ENCODE measurements at places on chromosomes 1 and 21.

DNA sequence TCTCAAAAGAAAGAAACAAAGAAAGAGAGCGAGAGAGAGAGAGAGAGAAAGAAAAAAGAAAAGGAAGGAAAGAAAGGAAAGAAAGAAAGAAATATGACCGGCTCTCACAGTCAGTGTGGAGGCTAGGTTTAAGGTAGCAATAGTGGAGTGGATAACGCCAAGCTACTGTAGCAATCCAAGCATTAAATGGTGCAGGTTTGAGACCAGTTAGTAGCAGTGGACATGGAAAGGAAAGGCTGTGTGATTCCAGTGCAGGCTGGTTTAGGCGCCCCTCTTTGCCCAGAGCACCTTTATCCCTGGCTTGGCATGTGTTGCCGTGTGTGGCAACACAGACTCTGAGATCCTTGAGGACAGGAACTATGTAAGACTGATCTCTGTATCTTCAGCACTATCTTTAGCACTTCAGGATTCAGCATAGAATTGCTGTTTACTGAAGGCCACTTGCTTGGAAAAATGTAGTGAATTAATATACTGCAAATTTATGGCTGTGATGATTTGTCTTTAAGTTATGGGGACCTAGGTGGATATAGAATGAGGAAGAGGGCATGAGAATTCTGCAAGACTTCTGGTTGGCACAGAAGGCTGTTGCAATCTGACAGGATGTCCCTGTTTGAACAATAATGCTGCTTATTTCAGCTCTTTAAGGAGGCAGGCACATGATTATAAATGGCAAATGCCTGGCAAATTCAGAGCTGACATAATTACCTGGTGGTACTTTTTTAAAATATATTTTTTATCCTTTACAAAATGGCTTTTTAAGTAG, 10.8 kb upstream of the OSBPL9 start:
- DNase-seq: no peak

DNA sequence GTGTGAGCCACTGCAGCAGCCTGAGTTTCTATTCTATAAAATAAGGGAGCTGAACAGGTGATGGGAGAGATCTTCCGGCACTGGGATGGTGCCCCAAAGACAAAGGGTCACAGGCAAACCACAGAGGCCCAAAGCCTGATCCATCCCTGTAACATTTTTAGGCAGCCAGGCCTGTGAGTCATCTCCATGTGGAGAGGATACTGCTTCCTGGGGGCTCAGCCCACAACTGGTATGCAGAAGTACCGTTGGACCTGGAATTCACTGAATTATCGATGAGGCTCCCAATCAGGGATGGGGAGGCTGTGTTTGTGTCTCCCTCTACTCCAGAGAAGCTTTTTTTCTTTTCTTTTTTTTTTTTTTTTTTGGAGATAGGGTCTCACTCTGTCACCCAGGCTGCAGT, 48.8 kb upstream of the WASF2 start:
- DNase-seq: no peak

- DNase-seq: no peak
These were observed 102.7 kb downstream of the ADARB1 start for GRCh38 chr21:45177039-45177438.

- no peak for DNase-seq
These were observed 16.0 kb upstream of the OVAAL start for GRCh38 chr1:180542838-180543145.

GRCh38 chr1:203754455-203754864, 10.5 kb upstream of the LAX1 start:
- DNase-seq: no peak

Measured in T-helper 9 cell (primary cell).